ENCODE measurements at places on chromosomes 16 and 17.
A peak's percentile ranks its signal among the peaks of the same experiment; 100 is the strongest.

DNA sequence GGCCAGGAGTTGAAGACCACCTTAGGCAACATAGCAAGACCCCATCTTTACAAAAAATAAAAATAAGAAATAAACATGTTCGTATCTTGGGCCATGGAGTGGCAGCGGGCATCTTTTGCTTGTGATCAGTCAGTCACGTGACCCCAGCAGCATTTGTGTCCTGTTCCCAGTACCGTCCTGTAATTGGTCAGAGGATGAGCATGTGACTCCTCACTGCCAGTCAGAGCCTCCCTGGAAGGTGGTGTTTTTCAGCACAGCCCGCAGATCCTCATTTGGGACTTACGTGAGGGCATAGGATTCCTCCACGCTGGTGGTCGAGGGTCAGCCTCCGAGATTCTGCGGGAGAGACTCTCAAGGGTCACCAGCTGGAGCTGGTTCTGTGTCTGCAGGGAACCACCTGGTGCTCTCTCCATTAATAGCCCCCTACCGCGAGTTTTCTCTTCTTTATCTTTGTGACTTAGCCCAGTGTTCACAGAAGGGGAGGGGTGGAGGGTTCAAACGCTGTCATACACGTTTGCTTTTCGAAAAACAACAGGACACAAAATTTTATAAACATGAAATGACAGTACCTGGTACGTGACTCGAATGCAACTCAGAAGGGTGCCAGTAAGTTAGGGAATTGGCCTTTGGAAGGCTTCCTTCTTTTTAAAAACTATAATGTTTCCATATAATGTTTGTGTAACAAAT, 17.2 kb downstream of the MRC2 start:
- no peak for DNase-seq

DNA sequence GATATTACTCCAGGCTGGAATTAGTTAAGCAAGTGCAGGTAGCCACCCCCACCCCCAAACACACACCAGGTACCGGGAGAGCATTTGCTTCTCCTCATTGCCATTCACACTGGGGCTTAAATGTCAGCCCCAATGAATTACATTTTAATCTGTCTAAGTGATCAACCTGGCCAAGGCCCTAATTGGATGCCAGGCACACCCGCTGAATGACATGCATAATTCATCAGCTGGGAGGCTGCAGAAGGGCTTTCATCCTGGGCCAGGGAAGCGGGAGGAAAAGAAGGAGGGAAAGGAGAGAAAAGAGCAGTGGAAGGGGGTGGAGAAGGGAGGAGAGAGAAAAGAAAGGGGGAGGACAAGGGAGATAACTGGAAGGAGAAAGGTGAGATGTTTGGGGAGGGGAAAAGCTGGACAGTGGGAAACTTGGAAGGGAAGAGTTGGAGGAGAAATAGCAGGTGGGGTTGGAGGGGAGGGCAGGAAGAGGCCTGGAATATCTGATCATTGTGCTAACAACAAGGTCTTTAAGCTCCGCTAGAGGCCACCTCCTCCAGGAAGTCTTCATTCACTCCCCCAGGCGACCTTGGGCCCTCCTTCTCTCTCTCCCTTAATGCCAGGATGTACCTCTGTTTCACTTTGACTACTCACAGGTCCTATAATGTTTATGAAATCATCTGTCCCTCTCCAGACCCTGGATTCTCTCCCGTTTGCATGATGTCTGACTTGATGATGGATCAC, 40.1 kb upstream of the CES5A start:
- DNase-seq = no peak

GRCh38 chr17:15514469-15514868, 47.0 kb upstream of the CDRT4 start:
- DNase-seq = no peak

GRCh38 chr17:38421171-38421841, 7.0 kb upstream of the ARHGAP23 start:
- DNase-seq = peak; percentile 97

DNA sequence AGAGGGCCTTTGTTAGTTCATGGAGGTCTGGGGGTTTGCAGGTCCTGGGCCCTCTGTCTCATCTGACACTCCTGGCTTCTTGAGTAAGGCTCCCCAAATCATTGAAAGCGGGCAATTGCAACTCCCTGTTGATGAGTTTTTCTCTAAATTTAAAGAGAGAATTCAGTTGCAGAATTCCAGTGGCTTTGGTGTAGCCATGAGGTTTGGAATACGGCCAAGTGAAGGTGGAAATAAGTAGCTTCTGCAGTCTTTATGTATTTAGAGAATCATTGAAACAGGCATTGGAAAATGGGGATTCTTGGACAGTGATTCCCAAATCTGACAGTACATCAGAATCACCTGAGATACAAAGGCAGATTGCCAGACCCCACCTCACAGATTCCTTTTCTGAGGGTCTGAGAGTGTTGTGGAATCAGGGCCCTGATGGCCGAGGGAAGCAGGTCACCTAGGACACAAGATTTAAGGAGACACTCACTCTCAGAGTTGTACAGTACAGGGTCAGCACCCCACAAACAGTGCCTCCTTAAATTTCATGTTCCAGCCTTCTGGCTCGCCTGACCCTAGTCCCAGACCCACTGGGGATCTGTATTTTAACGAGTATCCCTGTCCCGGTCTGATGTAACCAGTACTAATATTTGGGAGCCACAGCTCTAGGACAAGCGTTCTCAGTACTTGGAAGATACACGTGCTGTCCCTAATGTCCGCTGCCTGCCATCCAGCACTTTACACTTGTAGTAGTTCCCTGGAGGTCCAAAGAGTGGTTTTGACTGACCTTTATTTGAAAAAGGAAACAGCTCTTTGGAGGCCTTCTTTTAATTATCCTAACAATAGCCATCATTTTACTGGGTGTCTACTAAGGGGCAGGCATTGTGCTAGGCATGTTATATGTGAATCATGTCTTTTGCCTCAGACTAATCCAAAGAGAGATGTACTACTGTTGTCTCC, 37.8 kb downstream of the YPEL2 start:
- no peak for DNase-seq

- no peak for DNase-seq
Measured at GRCh38 chr16:89599451-89599858, 14.0 kb upstream of the DPEP1 start.

DNA sequence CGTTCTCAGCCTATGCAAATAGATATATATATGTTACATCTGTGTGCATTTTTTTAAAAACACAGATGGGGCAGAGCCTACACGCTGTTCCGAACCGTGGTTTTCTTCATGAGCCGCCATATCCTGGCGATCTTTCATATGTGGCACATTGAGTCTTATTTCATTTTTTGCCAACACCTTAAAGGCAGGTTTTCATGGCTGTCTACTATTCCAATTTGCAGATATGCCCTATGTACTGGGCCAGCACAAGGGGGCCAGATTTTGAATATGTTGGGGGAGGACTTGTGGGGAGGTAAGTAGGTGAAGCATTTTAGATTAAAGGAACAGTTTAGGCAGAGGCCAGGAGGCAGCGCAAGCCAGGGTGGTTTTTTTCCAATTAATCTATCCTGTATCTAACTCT, 16.0 kb downstream of the WFDC1 start:
- no peak for DNase-seq

Data from osteoblast (primary cell).